ENCODE measurements at places on chromosomes 11 and 22.

GRCh38 chr11:114440971-114441763 lies 1.9 kb downstream of the REXO2 start:
- no peak for DNase-seq

GRCh38 chr22:50447576-50448551 lies 27.0 kb downstream of the SBF1 start:
- DNase-seq = no peak

- DNase-seq = peak; percentile 31
These were observed 10.5 kb upstream of the MFNG start for GRCh38 chr22:37496651-37497050.

DNA sequence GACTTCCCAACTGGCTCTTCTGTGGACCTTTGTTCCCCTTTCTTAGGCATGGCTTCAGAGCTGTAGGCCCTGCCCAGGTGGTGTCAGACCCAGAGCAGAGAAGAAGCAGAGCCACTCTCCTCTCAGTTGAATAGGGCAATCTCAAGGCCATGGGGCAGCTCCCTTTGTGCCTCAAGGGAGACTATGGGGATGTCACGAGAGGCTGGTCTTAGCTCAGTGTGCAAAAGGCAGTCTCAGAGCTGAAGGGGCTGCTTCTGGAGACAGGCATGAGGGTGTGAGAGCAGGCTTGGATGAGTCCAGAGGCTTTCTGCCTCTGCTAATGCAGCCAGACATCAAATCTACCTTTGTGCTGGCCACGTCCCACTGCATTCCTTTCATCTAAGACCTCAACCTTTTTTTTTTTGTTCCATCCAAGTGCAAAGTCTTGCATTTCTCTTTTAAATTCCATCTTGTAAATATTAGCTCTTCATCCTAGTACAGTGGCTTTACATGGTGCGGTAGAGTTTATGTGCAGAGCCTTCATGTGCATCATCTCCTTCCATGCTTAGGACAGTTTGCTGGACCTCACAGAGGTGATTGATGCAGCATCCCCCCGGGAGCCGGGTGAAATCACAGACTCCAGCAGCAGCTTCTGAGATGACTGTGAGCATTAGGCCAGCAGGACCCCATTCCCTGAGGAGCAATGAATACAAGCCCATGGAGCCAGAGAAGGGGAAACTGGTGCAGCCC lies 34.2 kb upstream of the FCHSD2 start:
- no peak for DNase-seq

DNA sequence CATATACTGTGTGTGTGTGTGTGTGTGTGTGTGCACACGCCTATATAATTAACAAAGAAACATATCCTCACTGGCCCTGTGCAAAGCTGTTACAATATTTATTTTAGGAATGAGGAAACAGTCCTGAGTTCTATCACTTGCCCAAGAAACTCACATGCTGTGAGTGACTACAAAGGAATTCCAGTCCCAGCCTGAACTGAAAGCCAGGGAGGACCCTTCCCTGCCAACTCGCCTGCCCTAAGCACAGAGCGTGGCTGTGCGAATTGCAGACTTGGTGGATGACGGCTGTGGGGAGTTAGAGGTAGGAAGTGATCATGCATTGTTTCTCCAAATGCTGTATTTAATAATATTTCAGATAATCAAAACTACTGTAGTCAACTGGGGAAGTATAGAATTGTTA lies 26.4 kb upstream of the CD5 start:
- DNase-seq = peak; percentile 18

DNA sequence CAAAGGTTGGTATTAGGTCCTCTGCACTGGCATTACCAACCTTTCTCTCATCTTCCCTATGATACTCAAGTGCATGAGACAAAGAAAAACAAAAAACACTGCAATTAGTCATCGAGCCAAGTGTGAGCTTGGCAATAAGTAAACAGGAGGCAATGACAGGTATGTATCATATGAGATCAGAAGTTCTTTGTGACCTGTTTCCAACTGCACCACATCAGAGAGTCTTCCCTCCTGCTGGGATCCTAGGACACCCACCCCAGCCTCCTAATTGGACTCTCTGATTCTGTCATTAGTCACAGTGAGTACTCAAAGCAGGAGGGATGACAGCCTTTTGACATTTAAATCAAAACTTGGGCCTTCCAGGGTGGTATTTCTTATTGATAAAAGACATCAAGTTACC lies 7.8 kb upstream of the JAML start:
- DNase-seq = no peak

DNA sequence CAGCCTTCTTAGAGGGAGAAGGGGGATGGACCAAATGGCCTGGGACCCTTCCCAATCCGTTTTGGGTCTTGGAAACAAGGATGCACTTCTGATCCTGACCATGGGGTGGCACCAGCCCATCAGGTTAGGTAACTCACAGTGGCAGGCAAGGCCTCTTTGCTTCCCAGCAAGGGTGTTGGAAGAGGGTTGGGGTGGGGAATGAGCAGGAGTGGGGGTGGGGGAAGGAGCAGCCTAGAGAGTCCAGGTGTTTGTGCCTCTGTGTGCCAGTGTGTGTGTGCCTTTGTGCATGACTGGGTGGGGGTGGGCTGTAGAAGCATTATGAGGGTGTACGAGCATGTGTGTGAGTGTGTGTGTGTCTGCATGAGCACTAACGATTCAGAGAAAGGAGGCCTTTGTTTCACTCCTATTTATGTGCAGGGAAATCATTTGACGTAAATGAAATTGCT lies 213.1 kb downstream of the INSC start:
- DNase-seq = peak; percentile 39

GRCh38 chr22:19965771-19966709 lies 24.4 kb upstream of the TXNRD2 start:
- no peak for DNase-seq

- no peak for DNase-seq
These were observed 176.1 kb downstream of the GUCY1A2 start for GRCh38 chr11:106842134-106842533.

- no peak for DNase-seq
These were observed 3.4 kb upstream of the UCP3 start for GRCh38 chr11:74012074-74012809.

GRCh38 chr22:23106344-23106743 lies 35.4 kb downstream of the RSPH14 start:
- no peak for DNase-seq

DNA sequence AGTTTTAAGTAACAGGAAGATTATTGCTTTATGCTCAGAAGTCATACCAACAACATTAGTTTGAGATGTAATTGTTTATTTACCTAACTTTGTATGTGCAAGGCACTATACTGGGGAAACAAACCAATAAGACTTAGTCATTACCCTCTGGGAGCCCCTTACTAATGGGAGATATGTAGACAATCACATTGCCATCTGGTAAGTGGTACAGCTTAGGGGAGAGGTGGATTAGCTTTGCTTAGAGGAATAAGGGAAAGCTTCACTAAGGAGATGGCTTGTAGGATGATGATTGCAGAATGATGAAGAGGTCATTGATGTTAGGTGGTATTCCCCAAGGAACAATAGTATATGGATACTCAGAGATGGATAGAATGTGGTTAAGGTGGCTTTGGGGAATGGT lies 17.5 kb downstream of the EMSY start:
- no peak for DNase-seq

GRCh38 chr11:120945042-120945441 lies 78.9 kb upstream of the TBCEL start:
- DNase-seq = no peak

- no peak for DNase-seq
These were observed 22.1 kb upstream of the PEX26 start for GRCh38 chr22:18055619-18056160.

GRCh38 chr11:133905677-133906156 lies 51.1 kb downstream of the IGSF9B start:
- DNase-seq = no peak

- no peak for DNase-seq
These were observed 31.7 kb upstream of the CSNK1E start for GRCh38 chr22:38348751-38349496.

GRCh38 chr11:129960216-129961214 lies 42.1 kb downstream of the PRDM10 start:
- DNase-seq = peak; percentile 9

GRCh38 chr11:26112264-26112663 lies 219.7 kb upstream of the ANO3 start:
- DNase-seq = no peak

DNA sequence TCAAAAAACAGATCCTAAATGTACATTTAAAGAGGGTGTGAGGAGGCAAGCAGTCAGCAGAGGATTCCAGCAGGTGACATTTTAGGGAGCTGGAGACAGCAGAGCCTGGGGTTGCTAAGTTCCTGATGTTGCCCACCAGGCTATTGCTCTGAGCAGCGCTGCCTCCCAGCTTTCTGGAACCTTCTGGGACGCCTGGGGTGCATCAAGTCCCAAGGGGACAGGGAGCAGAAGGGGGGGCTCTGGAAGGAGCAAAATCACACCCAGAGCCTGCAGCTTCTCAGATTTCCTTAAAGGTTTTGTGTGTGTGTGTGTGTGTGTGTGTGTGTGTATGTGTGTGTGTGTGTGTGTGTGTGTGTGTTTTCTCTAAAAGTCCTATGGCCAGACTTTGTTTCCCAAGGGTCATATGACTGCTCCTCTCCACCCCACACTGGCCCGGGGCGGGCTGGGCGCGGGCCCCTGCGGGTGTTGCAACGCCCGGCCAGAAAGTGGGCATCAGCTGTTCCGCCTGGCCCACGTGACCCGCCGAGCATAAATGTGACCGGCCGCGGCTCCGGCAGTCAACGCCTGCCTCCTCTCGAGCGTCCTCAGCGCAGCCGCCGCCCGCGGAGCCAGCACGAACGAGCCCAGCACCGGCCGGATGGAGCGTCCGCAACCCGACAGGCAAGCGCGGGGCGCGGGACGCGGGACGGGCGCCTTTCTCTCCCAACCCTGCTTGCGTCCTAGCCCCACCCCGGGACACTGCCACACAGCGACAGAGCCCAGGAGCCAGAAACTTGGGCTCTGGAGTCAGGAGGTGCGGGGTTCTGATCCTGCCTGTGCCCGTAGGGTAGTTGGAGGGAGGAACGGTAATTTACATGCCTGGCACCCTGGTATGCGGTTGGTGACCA lies at the start of gene HMOX1:
Gene HMOX1 (plus strand): TSS at position 560 of the 887 bp plus-strand sequence. CDS start 78 bp downstream, at position 638.
- DNase-seq = peak; percentile 68

GRCh38 chr11:63826471-63827190 lies 12.3 kb upstream of the MARK2 start:
- no peak for DNase-seq

GRCh38 chr11:69841859-69842698 lies 22.9 kb upstream of the FGF3 start:
- DNase-seq = peak; percentile 44

- DNase-seq = no peak
These were observed 14.3 kb downstream of the MYO7A start for GRCh38 chr11:77142091-77142975.

GRCh38 chr11:73270855-73271477 lies 1.2 kb upstream of the P2RY6 start:
- DNase-seq = no peak

- DNase-seq = no peak
These were observed 2.0 kb upstream of the PACSIN3 start for GRCh38 chr11:47188259-47188658.

DNA sequence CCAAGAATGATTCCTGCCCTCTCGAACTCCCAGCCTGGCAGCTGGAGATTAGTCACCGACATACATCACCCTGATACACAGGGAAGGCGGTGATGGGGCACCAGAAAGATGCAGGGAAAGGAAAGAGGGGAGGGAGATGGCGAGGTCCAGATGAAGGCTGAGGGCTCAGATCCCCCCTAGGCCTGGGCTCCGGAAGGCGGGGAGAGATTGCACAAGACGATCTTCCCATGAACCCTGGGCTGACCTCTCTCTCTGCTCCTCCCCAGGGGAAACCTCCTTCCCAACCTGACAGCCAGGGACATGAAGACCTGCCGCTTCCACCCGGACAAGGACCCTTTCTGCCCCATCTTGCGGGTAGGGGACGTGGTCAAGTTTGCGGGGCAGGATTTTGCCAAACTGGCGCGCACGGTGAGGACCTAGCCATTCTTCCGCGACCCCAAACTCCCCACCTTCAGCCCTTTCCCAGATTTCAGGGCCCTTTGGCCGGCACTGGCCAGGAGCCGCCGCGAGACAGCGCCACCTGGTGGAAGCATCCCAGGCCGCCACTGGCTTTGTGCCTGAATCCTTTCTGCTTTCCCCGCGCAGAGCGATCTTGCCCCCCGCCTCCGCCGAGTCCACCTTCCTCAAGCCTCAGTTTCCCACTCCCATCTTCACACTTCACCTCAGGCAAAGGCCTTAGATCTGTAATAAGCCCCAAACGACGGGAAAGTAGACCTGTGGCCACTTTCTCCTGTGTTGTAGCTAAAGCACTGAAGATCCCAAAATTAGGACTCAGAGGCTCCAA lies 11.5 kb downstream of the P2RX3 start:
- peak; percentile 58 for DNase-seq

GRCh38 chr11:44328138-44328660 lies 18.3 kb upstream of the ALX4 start:
- no peak for DNase-seq

DNA sequence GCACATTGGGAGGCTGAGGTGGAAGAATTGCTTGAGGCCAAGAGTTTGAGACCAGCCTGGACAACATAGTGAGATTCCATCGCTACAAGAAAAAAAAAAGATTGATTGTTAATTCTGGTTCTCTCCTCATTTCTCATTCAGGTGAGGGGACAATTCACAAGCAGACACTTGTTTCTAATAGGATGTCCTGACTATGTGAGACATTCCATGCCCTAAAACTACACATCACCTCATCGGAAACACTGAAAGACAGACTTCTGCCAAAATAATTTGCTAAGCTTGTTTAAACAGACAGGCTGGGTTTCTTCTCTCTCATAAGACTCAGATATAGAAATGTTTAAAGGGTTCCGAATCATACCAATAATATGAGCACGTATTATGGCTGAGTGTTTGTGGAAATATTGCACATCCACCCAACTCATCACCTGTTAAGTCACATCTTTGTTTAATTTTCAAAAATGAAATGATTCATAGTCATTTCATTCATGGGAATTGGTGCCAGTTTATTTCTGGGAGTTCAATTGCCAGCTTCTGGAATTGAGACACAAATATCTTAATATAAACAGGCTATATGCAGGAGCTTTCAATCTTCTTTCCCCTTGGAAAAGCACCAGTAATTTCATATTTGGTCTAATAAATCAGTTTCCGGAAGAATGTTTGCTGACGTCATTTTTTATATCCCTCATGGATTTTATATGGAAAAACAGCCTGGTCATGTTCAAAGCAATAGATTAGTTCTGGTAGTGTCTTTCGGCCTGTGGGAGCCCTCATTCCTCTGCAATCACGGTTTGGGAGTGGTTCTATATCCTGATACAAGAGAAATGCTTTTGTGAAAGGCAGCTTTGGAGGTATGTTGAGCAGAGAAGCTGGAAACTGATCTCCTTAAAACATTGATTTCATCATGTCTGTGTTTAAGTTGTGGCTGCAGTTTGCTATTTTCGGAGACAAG lies 87.0 kb downstream of the BDNF start:
- DNase-seq = no peak
